ENCODE measurements at places on chromosomes 3 and 15. TPM values are rescaled to one million over a fixed set of nuclear protein-coding genes. Genes with fewer than 3 reads are reported as not detected.

GRCh38 chr3:184713040-184713355 lies 1.1 kb upstream of the MAGEF1 start:
- DNase-seq = no peak

DNA sequence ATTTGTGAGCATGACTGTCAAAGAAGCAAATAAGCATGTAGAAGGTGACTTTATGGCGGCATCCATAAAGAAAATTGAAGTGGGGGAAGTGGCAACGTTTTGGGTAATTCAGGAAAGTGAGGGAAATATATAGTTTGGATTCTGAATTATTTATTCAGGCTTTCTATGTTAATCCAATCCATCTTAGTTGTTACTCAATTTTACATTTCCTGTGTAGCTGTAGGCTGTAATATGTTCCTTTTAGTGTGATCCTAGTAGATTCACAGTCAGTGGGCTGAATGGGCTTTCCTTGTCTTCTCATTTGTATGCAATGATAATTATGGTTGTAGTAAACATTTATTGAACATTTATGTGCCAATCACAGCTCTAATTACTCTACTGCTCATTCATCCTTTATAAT lies 654.1 kb downstream of the EDEM1 start:
- no peak for DNase-seq

GRCh38 chr3:31900583-31900982 lies 80.5 kb downstream of the OSBPL10 start:
- no peak for DNase-seq

GRCh38 chr3:183638101-183638852 lies 2.9 kb downstream of the KLHL24 start:
- no peak for DNase-seq

The SLC22A13 gene
- not detected for total RNA-seq
